ENCODE measurements at places on chromosomes 7 and 10.

DNA sequence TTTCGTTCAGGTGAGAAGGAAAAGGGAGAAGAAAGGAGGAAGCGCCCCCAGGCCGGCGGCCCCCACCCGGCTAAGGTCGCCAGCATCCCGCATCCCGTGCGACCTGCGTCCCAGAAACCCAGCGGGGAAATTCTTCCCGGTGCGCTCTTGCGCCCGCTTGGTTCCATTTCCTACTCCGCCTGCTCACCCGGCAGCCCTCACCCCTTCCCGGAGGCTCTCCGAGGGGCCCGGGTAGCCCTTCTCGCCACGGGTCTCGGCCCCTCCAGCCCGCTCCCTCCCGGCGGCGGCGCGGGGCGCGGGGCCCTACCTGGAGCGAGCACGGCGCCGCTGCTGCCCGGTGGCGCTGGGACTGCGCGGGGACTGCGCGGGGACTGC is at the start of gene PRKCQ:
TSS of gene PRKCQ (minus strand) at position 373 of the 375 bp plus-strand sequence. CDS start 65,141 bp downstream, outside the sequence.
- DNase-seq = no peak

GRCh38 chr7:45394117-45394708 is 180.0 kb upstream of the ADCY1 start:
- no peak for DNase-seq

- peak; percentile 19 for DNase-seq
These were observed 6.6 kb downstream of the CPA2 start for GRCh38 chr7:130273081-130273932.

- DNase-seq = peak; percentile 92
These were observed at the start of gene ADD3 for GRCh38 chr10:110007701-110008517. Gene ADD3 (plus strand): TSS chr10:110007984. CDS start chr10:110100654, 92,670 bp downstream.

GRCh38 chr7:158395780-158396278 is 191.8 kb downstream of the PTPRN2 start:
- DNase-seq = no peak

DNA sequence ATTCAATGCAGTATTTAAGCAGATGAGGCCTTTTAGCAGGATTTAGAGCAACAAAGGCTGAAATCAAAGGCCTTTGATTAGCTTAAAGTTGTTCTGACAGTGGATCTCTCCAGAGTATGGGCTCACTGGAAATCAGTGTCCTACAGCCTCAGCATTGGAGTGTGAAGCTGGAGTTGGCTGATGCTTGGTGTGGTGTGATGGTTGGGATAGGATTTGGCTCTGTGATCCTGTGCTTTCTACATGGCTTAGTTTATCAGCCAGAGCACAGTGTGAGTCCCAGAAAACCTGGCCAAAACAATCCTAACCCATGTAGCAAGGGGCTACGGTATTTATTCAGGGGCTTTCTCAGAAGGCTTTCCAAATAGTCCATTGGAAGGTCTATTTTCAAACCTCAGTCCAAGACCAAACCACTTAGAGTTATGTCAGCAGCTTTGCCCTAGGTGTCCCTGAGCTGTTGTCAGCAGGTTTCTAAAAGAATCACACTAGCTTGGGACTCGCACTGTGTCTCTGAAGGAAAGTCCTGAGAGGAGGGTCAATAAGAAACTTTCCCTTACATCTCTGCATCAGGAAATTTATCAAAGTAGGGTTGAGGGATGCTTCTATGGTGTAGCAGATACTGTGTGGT is 65.4 kb upstream of the ANKRD1 start:
- no peak for DNase-seq

GRCh38 chr7:117090791-117091190 is 137.5 kb downstream of the ST7 start:
- DNase-seq = no peak

DNA sequence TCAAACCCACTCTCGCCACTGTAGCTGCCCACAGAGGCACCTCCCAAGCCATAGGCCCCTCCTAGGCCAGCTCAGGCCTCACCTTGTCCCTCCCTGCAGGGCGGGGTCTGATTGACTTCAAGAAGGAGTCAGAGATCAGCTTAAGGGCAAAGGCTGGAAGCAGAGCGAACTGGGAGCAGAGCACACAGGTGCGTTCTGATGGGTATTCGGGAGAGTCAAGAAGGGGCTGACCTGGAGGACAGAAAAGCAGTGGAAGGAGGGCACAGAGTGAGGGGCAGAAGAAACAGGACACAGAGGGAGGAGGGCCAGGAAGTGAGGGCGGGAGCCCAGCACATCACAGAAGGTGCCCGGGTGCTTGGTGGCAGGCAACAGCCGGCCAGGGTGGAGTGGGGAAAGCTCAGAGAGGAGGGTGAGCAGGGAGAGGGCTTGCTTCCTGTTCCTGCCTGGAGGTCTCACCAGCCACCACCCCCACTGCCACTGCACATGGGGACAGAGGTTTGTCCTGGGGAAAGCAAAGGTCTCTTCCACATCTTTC is at the start of gene AOC1:
TSS of gene AOC1 (plus strand) at position 147 of the 535 bp plus-strand sequence. CDS start 3,954 bp downstream, outside the sequence.
- no peak for DNase-seq

GRCh38 chr7:20787660-20788419 is 1.2 kb upstream of the SP8 start:
- DNase-seq = no peak

DNA sequence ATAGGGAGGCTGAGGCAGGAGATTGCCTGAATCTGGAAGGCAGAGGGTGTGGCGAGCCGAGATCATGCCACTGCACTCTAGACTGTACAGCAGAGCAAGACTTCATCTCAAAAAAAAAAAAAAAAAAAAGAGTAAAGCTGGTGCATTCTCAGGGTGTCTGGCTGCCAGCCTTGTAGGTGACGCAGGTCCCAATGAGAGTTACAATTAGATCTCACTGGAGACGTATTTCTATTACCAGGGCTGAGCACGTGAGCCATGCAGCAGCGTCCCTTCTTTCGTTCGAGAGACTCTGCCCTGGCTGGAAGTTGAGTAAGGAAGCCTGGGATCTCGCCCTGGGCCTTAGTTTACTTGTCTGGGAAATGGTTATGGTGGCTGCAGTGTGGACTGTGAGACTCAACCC is 22.4 kb upstream of the ZMIZ1 start:
- no peak for DNase-seq

- peak; percentile 81 for DNase-seq
These were observed 44.8 kb downstream of the ZNF800 start for GRCh38 chr7:127347567-127348246.

DNA sequence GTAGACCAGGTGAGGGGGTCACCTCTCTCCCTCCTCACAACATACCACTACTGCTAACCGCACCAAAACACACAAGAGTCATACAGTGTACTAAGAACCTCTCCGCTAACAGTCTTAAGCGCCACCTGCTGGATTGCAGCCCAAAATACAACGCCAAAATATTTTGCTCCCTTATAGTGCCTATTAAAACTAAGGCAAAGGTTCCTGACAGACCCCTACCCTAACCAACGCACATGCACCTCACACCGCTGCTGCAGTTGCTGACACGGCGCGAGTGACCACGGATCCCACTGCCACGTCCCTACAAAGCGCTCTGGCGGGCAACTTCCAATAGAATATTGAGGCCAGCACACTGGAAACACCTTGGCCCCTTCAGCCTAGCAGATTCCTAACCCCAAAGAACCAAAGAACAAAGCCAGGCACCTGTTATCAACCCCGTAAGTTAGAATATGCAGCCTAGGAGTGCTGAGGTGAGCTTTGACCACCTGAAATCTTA is 563.6 kb upstream of the SEMA3D start:
- DNase-seq = no peak

DNA sequence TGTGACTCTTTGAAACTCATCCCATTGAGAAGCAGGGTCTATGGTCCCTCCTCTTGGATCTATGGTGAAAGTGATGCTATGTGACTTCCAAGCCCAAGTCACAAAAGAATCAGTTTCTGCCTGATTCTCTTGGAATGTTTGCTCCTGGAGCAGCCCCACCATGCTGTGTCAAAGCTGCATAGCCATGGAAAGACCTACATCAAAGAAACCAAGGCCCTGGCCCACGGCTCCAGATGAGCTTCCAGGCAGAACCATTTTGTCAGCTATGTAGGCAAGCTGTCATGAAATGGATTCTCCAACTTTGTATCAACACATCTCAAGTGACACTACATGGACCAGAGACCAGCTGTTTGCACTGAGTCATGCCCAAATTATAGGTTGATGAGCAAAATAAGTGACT is 77.0 kb downstream of the AASS start:
- no peak for DNase-seq

GRCh38 chr7:155357573-155358041 is 59.9 kb downstream of the INSIG1 start:
- DNase-seq = no peak

Data from activated T-cell treated with anti-CD3 and anti-CD28 coated beads, Interleukin-2, amount 50 U/mL, for 1 hour (primary cell).